ENCODE measurements at places on chromosomes 1 and 21.

GRCh38 chr1:111861523-111861922, 105.8 kb downstream of the DDX20 start:
- DNase-seq: no peak

- DNase-seq: no peak
Observed at GRCh38 chr1:160076295-160076694, 5.0 kb upstream of the KCNJ9 start.

DNA sequence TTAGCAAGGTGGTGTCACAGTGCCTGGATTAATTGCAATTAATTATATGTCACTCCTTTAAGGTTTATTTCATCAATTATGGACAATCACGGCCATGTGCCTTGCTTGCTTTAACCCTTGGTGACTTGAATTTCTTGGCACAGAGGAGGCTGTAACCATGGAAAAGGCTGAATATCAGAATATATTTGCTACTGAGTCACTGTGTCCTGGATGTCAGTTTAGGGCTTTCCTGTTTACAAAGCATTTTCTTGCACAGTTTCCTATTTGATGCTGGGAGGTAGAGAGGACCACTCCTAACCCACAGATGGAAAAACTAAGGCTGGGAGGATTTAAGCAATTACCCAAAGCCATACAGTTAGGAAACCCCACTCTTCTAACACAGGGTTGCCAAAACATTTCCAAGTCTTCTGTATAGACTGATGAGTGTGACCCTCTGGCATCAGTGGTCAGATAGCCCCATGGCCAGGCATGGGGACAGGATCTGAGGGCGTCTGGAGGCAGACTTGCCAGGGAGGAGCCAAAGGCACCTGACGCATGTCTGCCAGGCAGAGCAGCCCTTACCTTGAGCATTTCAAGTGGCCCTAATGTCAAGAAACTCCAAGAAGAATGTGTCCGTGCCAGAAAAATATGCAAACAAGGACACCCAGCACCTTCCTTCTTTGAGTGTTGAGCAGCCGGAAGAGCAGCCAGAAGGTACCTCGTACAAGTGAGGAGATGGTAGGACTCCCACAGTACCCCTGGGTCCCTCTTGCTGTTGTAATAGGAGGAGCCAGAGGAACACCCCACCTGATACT, 34.4 kb downstream of the KCNN3 start:
- DNase-seq: no peak

DNA sequence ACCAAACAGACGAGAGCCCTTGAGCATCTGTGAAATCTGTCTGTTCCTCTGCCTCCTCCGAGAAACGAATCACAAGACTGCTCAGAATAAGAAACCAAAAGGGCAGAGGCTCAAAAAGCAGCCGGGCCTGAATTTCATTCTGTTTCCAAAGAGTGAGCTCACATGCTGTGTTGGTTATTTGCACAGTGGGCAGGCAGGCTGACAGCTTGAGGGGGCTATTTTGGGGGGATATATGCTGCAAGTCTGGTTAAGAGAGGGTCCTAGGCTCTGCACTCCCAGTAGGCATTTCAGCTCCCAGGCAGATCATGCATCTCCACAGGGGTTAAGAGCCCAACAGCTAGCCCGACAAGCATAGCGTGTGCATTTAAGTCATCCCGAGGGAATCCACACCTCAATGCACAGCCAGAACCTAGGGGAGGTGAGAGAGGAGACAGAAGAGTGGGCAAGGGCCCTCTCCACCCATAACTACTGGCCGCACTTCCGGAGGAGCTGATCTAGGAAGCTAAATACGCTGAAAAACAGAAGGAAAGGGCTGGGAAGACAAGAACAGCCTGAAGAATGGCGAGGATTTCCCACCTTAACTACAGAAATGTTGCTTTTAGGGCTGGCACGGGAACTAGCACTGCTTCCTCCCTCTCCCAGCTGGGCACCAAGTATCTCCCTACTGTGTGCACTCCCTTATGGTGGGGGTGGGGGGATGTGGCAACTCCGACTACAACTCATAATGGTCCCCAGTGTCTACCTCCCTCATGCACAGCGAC, 3.7 kb downstream of the PGBD5 start:
- no peak for DNase-seq

DNA sequence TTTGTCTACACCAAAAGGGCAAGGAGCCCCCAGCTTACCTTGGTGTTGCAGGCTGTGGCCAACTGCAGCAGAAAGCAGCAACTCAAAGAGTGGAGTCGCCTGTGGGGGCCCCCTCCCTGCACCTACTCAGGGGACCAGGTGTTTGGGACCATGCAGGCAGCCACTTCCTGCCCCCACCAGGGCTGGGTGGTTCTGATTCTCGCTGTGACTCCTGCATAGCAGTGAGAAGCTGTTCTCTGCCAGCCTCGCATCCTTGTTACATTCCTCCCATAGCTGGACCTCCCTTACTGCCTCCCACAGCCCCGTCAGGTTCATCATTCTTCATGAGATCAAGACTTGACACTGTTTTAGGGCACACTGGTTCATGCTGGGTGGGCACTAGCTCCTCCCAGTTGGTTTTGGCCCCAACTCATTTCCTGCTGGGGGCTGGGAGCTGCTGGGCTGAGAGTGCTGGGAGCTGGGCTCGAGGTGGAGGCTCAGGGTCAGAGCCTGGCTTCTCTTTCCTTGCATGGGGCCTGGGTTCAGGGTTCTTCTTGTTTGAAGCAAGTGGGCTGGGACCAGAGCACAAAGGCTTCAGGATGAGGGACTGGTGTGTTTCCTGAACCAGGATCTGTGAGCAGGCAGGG, 146.9 kb upstream of the C1orf174 start:
- no peak for DNase-seq

DNA sequence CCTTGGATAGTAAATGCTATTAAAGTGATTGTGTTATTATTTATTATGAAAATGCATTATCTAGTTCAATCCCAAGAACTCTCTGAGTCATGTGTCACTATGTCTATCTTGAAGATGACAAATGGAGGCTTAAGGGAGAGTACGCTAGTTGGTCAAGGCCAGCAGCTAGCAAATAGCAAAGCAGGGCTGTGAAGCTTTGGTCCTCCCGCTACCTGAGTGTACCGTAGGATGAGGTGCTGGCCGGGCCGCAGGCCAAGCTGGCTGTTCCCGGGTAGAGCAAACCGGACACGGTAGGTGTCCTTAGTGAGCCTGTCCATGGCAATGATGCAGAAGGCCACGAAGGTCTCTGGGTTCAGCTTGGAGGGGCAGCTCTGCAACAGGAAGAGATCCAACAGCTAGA, 9.3 kb downstream of the CYB5RL start:
- no peak for DNase-seq

DNA sequence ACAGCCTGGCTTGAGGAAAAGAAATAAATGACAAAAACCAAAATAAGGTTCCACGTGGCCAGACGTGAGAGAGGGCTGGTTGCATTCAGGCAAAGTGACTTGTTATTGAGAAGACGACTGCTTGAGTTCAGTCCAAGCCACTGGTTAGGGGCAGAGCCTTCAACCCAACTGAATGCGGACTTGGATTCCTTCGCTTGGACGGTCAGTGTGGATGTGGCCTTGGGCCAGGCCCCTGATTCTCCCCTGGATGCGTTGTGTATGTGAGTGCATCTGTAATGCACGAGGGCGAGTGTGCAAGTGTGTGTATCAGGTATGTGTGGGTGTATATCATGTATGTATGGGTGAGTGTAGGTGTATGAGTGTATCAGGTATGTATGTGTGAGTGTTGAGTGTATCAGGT, 1.9 kb downstream of the PLA2G2F start:
- DNase-seq: no peak

GRCh38 chr21:31721381-31721780, 10.5 kb downstream of the SCAF4 start:
- no peak for DNase-seq

- DNase-seq: no peak
Observed at GRCh38 chr1:66214901-66215300, 319.1 kb upstream of the SGIP1 start.

DNA sequence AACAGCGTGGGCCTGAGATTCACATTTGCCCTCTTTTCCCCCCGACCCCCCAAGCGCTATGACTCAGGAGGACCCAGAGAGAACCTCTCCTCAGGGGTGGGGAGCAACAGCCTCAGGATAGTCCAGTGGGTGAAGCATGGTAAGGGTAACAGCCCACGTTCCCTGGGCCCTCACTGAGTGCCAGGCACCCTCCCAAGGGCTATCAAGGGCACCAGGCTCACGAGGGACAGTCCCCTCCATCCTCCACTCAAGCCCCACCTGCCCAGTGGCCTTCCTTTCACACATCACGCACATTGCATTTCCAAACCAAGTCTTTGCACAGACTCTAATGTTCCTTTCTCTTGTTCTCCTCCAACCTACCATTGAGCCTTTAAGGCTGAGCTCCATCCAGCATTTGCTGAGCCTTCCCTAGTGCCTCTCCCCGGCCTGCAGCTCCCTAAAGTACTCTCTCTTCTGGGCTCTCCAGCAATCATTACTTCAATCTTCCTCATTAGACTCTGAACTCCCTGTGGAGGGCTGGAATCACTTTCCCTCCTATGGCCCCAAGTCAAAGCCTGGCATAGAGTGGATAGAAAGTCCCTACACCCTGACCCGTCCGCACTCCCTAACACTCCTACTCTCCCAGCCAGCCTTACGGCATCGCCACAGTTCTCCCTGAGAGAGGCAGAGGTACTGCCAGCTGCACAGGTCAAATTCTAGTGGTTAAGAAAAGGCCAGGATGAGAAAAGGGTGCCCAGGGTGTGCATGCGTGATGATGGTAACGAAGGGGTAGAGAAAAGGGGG, 1.0 kb downstream of the AKR7A2 start:
- no peak for DNase-seq

GRCh38 chr1:173049322-173049633, 1.5 kb downstream of the TNFSF18 start:
- no peak for DNase-seq

All from globus pallidus (tissue), 1 donor.